Mesendoderm (in vitro differentiated cells): ENCODE measurements at places on chromosomes 16 and 17.

- H3K4me1 ChIP-seq = no peaks in the 10 kb centered on the region
- H3K36me3 ChIP-seq = no peaks in the 10 kb centered on the region
- no peak for DNase-seq
These were observed 8.6 kb downstream of the ATP2A3 start for GRCh38 chr17:3955673-3955988.

- no peak overlapping the region for H3K4me3 ChIP-seq
- H3K27ac ChIP-seq = no peak overlapping the region
- no peaks in the 10 kb centered on the region for H3K4me1 ChIP-seq
- DNase-seq = no peak
- no peaks in the 10 kb centered on the region for H3K36me3 ChIP-seq
- H3K27me3 ChIP-seq = no peaks in the 10 kb centered on the region
These were observed 21.3 kb upstream of the CRYBA1 start for GRCh38 chr17:29225396-29225795.

- no peak overlapping the region for H3K27ac ChIP-seq
- no peak overlapping the region for H3K4me3 ChIP-seq
- peaks cover 13% of the 10 kb centered on the region for H3K36me3 ChIP-seq
- H3K4me1 ChIP-seq = no peaks in the 10 kb centered on the region
- H3K27me3 ChIP-seq = no peaks in the 10 kb centered on the region
These were observed 11.4 kb upstream of the PLK1 start for GRCh38 chr16:23667355-23667659.

GRCh38 chr17:31824766-31825360 is 34.2 kb downstream of the COPRS start:
- no peaks in the 10 kb centered on the region for H3K4me1 ChIP-seq
- H3K27ac ChIP-seq = no peak overlapping the region
- H3K27me3 ChIP-seq = no peaks in the 10 kb centered on the region
- no peaks in the 10 kb centered on the region for H3K36me3 ChIP-seq
- no peak overlapping the region for H3K4me3 ChIP-seq

- H3K4me3 ChIP-seq = no peak overlapping the region
- H3K27me3 ChIP-seq = no peaks in the 10 kb centered on the region
- H3K4me1 ChIP-seq = no peaks in the 10 kb centered on the region
- no peak overlapping the region for H3K27ac ChIP-seq
These were observed 9.7 kb downstream of the RAD51C start for GRCh38 chr17:58702045-58702476.

DNA sequence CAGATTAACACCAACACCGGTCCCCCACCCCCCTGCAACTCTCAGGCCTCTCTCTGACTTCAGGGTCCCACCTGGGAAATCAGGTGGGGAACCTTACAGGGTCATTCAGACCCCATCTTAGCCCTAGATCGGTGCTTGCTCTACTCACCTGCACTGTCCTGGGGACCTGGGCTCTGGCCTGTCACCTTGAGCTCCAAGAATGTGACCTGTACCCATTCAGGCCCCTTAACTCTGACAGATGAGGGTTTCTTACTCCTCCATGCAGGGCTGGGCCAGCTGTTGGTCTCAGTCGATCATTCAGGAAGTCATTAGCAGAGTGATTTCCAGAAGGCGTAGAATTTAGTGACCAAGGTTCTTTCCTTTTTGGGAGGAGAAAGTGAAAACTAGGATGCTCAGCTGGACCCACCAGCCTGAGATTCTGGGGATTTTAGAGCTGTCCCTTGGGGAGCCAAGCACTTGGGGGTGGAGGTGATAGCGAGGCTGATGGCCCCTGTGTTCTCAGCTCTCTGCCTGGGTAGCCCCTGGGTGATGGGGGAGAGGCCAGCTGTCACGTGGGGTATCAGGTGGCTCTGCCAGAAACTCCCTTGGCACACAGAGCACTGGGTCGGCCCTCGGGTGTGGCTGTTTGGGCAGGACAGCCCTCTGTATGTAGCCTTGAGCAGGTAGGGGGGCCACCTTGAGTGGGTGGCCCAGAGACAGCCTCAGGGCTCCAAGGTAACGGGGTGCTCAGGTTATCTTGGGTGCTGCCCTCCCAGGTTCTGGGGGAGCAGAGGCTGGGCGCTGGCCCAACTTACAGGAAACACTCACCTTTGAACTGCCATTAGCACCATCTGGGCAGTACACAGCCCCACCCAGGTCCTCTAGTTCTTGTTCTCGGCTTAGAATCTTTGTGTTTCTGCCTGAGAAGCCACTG is 724 bp downstream of the MVP start:
- no peaks in the 10 kb centered on the region for H3K27me3 ChIP-seq
- DNase-seq = no peak
- peaks cover 8% of the 10 kb centered on the region for H3K4me1 ChIP-seq
- H3K27ac ChIP-seq = no peak overlapping the region
- H3K36me3 ChIP-seq = peaks cover 2% of the 10 kb centered on the region

DNA sequence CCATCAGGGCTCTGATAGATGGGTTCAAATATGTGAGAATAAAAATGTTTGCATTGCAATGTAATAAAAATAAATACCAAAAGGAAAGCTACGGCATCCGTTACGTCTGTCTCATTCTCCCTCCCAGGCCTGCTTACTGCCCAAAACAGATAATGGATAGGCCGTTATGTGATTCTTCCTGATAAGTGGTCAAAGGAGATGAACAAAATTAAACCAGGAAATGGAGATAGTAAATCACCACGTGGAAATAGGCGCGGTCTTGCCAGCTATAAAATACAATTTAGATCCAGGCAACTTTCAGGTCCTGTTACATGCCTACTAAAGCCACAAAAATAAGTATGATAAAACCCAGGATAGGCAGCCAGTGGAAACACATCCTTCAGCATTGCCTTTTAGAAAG is 49.5 kb upstream of the CCL1 start:
- H3K4me1 ChIP-seq = peaks cover 5% of the 10 kb centered on the region
- no peak overlapping the region for H3K4me3 ChIP-seq
- DNase-seq = no peak
- H3K27me3 ChIP-seq = no peaks in the 10 kb centered on the region

DNA sequence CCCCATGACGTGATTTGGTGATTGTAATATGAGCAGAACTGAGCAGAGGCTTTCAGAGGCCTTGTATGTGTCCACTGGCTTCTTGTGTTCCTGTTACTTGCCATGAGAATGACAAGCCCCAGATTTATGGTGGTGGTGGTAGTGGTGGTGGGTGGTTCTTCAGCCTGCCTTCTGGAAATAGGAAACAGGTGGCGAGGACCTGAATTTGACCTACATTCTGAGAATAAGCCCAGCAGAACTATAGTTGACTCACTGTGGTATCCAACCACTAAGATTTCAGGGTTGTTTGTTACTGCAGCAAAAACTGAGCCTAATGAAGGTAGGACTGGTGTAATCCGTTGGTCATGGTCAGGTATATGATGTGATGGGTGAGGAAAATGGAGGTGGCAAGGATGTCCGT is 93.0 kb downstream of the SHISA9 start:
- H3K27me3 ChIP-seq = no peaks in the 10 kb centered on the region
- H3K4me1 ChIP-seq = no peaks in the 10 kb centered on the region
- no peaks in the 10 kb centered on the region for H3K36me3 ChIP-seq
- DNase-seq = no peak

- no peaks in the 10 kb centered on the region for H3K27me3 ChIP-seq
- peak; percentile 66 for DNase-seq
These were observed 929.6 kb upstream of the CDH8 start for GRCh38 chr16:62965831-62966230.

- no peaks in the 10 kb centered on the region for H3K4me1 ChIP-seq
- no peak overlapping the region for H3K4me3 ChIP-seq
- DNase-seq = no peak
- H3K36me3 ChIP-seq = no peaks in the 10 kb centered on the region
- H3K27me3 ChIP-seq = no peaks in the 10 kb centered on the region
These were observed 4.7 kb upstream of the CHMP6 start for GRCh38 chr17:80986816-80987475.

GRCh38 chr16:3569851-3570250 is 7.4 kb downstream of the NLRC3 start:
- no peak overlapping the region for H3K4me3 ChIP-seq
- no peaks in the 10 kb centered on the region for H3K27me3 ChIP-seq
- no peak overlapping the region for H3K27ac ChIP-seq
- no peaks in the 10 kb centered on the region for H3K4me1 ChIP-seq

DNA sequence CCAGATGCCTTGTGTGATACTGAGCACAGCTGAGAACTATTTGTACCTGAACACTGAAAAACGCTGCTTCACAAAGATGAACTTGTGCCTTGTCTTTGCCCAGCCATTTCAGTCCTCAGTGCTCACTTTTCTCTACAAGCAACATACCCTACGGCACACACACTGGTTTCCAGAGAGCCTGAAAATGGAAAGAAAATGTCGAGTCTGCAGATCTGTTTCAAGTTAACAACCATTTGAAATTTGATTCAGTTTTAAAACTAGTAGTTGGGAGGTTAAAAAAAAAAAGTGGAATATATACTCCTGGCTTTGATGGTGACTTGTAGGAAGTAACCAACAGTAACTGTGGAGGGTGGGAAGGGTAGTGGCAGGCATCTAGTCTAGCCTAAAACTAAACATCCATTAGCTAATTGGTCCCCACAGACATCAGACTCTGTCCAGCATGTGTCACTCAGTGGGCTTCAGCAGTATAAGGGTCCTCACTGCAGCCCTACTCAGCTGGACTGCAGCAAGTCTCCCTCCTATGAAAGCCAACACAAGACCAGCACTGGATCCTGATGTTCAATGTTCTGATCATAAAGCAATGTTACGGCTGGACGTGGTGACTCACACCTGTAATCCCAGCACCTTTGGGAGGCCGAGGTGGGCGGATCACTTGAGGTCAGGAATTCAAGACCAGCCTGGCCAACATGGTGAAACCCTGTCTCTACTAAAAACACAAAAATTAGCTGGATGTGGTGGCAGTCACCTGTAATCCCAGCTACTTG is 27.1 kb downstream of the ERN1 start:
- no peaks in the 10 kb centered on the region for H3K4me1 ChIP-seq
- no peak overlapping the region for H3K4me3 ChIP-seq
- no peaks in the 10 kb centered on the region for H3K36me3 ChIP-seq
- no peak overlapping the region for H3K27ac ChIP-seq

- H3K36me3 ChIP-seq = peaks cover 9% of the 10 kb centered on the region
- no peak for DNase-seq
- H3K27me3 ChIP-seq = no peaks in the 10 kb centered on the region
These were observed 22.9 kb downstream of the PRCD start for GRCh38 chr17:76562734-76563148.

DNA sequence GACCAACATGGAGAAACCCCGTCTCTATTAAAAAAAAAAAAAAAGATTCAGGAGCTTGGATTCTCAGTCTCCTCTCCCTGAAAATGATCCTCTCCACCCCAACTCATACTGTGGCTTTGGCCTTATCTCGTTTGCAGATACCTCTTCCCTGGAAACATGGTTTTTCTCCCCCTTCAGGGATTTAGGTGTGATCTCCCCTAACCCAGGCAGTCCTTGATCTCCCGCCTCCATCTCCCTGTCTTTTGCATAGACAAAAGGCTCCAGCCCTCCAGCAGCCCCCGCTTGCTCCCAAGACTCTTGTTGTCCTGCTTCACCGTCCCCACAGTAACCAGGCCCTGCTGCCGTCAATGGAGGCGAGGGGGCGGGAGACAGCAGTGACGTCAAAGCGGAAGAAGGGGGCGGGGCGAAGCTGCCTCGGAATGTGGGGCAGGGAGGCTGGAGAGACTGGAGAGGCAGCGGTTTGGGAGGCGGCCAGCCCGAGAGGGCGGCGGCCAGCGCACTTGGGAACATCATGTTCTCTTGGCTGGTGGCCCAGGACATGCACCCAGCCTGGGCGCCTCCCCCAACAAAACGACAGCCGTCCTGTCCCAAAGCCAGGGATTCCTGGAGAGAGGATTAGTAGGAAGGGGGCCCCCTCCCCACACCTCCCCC is 1.9 kb upstream of the PER1 start:
- peak; percentile 98 for DNase-seq
- H3K27me3 ChIP-seq = no peaks in the 10 kb centered on the region
- H3K4me1 ChIP-seq = peaks cover 18% of the 10 kb centered on the region
- H3K27ac ChIP-seq = peak overlapping the region; percentile 3

GRCh38 chr17:70076189-70076588 is 1.2 kb downstream of the KCNJ16 start:
- H3K4me3 ChIP-seq = no peak overlapping the region
- no peak for DNase-seq
- no peaks in the 10 kb centered on the region for H3K4me1 ChIP-seq
- H3K27ac ChIP-seq = no peak overlapping the region
- H3K27me3 ChIP-seq = no peaks in the 10 kb centered on the region

DNA sequence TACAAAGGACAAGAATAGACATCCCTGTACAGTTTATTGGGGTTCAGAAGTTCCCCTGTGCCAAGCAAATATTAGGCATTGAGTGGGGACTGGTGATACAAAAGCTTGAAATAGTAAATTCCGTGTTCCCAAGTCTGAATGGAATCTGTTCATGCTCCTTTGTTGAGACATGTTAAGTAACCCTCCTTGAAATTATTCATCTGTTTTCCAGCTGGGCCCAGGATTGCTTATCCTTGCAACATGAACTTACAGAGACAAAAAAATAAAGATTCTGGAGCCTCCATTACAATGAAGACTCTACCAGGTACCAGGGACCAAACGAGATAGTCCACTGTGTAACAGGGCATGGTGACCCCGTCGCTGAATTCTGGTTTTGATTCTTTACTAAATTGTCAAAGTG is 6.1 kb upstream of the CCL8 start:
- no peaks in the 10 kb centered on the region for H3K36me3 ChIP-seq
- no peak overlapping the region for H3K4me3 ChIP-seq
- H3K27me3 ChIP-seq = no peaks in the 10 kb centered on the region

DNA sequence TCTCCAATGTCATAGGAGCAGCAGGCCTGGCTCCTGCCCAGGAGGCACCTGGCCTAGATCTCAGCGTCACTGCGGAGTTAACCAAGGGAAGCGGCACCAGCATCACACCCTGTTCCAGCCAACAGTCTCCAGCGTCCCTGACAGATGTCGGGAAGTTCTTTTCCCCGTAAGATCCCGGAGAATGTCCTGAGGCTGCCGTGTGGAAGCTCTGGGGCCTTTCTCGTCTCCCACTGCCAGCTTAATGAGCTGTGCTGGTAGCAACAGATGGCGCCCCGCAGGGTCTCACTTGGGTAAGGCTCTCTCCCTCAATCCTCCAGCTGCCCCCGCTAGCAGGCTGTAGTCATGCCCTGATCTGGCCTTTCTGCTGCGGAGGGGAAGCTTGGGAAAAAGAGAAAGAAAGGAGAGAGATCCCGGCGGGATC is 57.5 kb downstream of the MARCHF10 start:
- no peak overlapping the region for H3K4me3 ChIP-seq
- H3K4me1 ChIP-seq = no peaks in the 10 kb centered on the region
- DNase-seq = peak; percentile 36
- no peak overlapping the region for H3K27ac ChIP-seq
- H3K36me3 ChIP-seq = no peaks in the 10 kb centered on the region
- no peaks in the 10 kb centered on the region for H3K27me3 ChIP-seq

DNA sequence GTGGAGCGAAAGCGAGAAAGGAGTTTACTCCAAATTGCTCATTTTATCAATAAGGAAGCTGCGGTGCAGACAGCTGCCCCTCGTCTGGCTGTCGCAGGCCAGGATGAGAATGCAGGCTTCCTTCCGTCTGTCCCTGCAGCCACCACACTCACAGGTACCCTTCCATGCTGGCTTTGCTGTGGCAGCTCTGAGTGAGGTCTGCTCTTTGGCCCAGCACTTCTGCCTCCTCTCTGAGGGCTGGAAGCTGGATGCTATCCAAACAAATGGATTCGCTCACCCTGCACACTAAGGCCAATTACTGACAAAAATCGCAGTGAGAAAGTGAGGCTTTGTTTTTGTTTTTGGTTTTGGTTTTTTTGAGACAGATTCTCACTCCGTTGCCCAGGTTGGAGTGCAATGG is 7.0 kb downstream of the ARMC7 start:
- DNase-seq = no peak
- no peak overlapping the region for H3K4me3 ChIP-seq
- no peaks in the 10 kb centered on the region for H3K4me1 ChIP-seq
- no peak overlapping the region for H3K27ac ChIP-seq
